ENCODE measurements at places on chromosomes 2 and 18.

DNA sequence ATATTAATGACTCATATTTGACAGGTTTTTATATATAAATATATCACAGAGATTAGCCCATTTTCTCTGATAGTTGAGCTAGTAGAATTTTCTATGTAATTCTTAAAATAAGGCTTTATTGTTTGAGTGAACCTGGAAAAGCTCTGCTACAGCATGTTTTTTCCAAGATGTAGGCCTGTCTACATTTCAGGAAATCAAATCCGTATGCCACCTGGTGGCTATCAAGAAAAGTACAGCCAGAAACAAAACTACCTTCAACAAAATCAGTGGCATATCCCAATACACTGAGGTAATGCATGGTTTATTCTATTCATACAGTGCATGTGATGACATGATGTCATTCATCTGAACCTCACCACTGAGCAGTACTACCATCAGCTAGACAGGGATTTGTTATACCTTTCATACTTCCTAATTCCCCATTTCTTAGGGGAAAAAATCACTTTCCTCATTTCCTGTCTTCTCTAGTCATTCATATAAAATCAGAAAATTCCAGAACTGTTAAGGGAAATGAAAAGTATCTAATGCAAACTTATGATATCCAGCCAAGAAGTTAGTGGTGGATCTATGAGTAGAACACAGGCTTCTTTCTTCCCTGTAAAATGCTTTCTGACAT, 310.4 kb upstream of the SYT4 start:
- peak; percentile 10 for DNase-seq

GRCh38 chr2:88810017-88810416, 118.5 kb downstream of the RPIA start:
- DNase-seq: no peak

DNA sequence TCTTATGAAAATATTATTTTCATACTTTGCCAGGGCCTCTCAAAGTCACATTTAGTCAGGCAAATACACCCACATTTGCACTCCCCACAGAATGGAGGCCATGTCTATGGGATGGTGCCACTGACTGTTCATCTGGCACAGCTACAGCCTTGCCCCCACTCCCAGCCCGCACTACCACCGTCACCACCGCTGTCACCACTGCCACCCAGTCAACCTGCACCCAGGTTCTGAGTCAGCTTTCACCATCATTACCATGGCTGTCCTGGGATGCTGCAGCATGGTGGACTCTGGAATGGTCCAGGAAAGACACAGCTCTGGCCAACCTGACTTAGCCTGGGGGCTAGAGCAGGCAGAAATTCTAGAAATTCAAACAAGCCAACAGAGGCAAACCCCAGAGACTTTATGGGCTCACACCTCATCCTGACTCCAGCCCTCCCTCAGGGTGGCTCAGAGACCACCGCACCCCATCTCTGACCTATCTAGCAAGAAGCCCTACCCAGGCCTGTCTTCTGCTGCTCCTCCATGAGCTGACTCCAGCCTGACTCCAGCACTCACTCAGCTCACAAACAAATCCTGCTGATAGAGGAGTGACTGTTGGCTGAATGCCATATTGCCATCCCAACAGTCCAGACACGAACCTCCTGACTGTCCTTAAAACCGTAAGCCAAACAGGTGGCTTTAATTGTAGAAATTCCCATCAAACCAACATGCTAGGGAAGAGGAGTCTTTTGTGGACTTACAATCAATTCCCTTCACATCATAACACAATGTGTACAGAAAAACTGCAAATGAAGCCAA, 28.0 kb downstream of the DNER start:
- DNase-seq: no peak

DNA sequence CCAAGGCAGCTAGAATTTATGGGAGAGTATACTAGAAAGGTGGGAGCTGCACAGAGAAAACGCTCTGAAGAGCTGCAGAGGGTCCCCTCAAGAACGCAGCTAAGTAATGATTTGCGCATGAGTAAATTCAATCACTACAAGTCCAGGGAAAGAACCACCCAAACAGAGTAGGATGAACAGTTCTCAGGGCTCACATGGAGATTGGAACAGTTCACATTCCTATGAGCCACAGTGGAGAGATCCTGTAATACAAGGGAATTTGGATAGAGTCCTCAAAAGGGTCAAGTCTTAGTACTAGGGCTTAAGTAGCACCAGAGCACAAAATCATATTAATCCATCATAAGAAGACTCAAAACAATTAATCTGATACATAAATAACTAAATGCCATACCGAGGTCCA, 12.7 kb downstream of the OLA1 start:
- DNase-seq: no peak

GRCh38 chr18:34947711-34948125, 93.5 kb upstream of the MAPRE2 start:
- no peak for DNase-seq

GRCh38 chr2:236568068-236568921, 1.3 kb upstream of the ACKR3 start:
- DNase-seq: no peak

- DNase-seq: no peak
These were observed 167.3 kb upstream of the NOSTRIN start for GRCh38 chr2:168635065-168635577.

DNA sequence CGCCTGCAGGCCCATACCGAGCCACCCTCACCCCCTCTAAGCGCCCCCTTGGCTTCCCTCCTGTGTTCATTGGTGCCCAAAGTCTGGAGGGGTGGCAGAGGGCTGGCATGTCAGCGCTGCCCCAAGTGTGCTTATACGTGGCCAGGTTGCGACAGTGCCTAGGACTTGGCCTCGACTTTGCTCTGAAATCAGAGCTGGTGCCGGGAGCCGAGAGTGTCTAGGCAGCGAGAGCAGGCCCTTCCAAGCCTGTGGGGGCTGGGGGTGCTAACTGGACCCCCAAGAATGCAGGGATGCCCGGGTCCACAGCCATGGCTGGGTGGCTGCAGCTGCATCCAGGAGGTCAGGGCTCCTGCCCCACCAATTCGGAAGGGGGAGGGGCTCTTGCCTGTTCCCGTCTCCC, 95.6 kb upstream of the MGAT5 start:
- no peak for DNase-seq

GRCh38 chr2:237068005-237068576, 17.6 kb upstream of the COPS8 start:
- DNase-seq: no peak

Measured in AG09309 (cell line).